Stomach (tissue), 19 donors: ENCODE measurements at places on chromosomes 16 and 17.

DNA sequence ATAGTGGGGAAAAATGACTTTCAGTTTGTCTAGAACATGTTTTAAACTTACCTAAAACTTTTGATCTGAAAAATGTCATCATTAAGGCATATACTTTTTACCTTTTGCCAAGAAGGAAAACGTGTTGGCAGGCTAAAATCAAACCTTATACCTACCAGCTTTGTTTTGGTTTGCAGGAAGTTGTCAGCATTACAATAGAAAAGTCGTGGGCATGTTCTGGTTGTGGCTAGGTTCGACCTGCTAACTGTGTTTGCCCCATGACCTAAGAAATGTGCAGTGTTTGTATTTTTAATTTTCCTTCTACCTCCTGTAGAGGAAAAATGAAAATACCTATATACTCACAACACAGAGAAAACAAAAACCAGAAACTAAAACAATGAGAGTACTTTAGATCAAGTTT, 13.0 kb downstream of the SKAP1 start:
- DNase-seq = no peak

- no peak for DNase-seq
Measured at GRCh38 chr17:37312137-37312923, 63.5 kb upstream of the C17orf78 start.

DNA sequence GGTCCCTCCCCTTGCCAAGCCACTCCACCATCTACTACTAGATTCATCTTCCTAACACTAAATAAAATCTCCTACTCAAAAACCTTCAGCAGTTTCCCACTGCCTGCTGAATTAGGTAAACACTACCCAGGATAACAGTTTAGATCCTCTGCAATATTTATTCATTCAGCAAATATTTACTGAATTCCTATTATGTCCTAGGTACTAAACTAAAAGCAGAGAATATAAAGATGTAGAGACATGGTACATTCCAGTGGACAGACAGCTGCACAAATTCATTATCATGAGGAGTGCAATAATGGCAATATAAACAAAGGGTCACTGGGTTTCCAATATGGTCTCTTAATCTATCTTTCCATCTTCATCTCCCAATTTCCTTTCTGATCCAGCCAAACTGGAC, 30.7 kb upstream of the HOXB13 start:
- no peak for DNase-seq

GRCh38 chr16:2339521-2340484, 725 bp downstream of the ABCA3 start:
- DNase-seq = peak; percentile 76

DNA sequence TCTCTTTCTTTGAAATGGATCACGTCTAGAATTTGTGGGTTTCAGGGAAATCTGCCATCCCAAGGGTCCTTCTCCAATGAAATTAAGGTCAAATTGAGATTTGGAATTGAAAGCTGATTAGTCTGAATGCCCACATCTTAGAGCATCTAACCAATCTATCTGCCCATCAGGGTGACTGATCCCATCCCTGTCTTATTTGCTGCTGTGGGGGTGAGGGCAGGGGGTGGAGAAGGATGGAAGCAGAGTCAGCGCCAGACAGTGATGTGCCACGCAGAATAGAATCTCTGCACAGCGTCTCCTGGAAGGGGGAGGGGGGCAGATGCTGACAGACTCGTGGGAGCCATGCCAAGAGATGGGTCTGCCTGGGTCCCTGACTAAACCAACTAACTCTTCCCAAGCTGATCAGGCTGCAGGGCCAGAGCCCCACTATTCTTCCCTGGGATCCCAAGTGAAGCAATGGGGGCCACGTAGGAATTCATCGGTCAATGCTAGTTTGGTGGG, 32.1 kb downstream of the CDK5RAP3 start:
- no peak for DNase-seq

- no peak for DNase-seq
Measured at GRCh38 chr17:76388966-76389888, 4.8 kb downstream of the SPHK1 start.

- DNase-seq = no peak
Measured at GRCh38 chr17:79224476-79224875, 149.9 kb downstream of the ENGASE start.

- no peak for DNase-seq
Measured at GRCh38 chr17:67270416-67270815, 25.4 kb upstream of the HELZ start.

GRCh38 chr17:80913928-80914821, 77.5 kb upstream of the CHMP6 start:
- no peak for DNase-seq

GRCh38 chr16:75383141-75383540, 50.2 kb downstream of the CFDP1 start:
- no peak for DNase-seq

- no peak for DNase-seq
Measured at GRCh38 chr17:39716879-39717536, 13.3 kb downstream of the MIEN1 start.
